Lower leg skin (tissue), 4 donors: ENCODE measurements at places on chromosomes 1 and 21.
A peak's percentile ranks its signal among the peaks of the same experiment; 100 is the strongest.

DNA sequence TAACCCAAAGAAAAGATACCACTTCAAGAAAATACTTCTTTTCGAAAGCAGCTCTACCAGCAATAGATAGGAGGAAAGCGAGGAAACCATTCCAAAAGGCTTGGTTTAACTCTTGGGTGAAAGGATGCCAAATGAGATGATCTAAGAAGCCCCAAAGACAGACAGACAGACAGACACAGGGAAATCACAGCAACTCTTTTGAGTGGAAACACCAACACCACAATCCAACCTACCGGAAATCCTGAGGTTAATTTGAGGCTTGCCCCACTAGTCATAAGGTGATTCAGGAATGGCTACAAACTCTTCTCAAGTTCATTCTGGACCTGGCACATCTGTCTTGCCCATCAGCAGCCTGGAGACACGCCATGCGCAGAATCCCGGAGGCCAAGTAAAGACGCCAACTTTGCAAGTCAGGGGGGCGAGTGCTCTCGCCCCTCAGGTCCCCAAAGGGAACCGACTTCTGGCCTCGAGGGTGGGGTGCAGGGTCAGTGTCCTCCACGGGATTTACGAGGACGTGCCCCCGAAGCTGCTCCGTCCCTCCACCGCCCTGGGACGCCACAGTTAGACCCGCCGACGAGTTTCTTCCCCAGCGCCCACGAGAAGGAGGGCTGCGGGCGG is 778 bp downstream of the EVI5 start:
- peak; percentile 15 for DNase-seq

DNA sequence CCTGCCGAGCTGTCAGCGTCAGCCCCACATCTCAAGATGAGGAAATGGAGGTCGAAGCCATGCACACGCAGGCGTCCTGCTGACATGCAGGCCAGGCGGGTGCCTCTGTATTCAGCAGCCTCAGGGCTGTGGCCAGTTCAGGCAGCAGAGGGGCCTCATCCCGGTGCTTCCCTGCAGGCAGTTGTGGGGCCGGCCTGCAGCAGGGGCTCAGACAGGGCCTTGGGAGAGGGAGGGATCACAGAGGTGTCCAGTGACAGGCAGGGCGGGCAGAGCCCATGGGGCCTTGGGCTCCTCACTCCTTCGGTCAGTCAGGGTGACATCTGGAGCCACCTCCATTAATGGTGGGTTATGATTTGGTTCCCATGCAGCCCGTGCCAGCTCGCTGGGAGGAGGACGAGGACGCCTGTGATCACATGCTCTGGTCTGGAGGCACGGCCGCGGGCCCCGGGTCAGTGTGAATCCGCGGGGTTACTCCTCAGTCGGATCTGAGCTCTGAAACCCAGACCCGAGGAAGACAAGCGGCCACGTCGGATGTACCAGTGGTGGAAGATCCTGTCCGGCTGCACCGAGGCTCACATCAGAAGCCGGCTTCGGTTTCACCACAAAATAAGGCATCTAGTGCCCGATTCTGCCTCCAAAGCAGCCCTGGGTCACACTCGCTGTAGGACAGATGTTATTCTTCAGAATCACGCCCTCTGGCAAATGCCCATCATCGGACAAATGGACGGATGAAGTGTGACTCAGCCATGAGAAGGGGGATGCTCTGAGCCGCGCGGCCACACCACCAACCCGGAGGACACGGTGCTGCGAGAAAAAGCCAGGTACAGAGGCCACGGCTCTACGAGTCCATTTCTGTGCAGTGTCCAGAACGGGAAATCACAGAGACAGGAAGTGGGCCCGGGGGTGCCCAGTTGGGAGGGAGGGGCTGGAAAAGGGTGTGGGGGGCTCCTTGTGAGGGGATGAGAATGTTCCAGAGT is 33.4 kb downstream of the KRTAP10-1 start:
- no peak for DNase-seq

DNA sequence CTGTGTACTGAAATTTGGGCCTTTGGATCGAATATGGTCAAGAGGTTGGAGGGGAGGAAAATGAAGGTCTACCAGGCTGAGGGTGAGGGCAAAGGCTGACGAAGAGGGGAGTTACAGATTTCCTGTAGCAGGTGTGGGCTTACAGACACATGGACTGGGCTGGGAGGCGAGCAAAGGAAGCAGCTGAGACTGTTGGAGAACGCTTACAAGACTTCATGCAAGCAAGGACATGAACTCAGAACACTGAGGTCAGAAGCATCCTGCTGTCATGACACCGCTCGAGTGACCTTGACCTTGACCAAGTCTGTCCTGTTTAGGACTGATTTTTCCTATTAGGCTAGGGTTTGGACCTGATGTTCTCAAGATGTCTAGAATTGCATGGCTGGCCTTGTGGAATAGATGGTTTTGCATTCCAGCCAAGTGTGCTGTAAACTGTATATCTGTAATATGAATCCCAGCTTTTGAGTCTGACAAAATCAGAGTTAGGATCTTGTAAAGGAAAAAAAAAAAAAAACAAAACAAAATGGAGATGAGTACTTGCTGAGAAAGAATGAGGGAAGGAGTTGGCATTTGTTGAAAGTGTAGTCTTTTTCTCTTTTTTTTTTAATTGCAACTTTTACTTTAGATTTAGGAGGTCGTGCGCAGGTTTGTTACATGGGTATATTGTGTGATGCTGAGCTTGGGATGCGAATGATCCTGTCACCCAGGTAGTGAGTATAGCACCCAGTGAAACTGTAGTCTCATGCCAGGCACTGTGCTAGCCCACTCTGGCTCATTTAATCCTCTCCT is 5.8 kb downstream of the ELF3 start:
- DNase-seq = no peak

DNA sequence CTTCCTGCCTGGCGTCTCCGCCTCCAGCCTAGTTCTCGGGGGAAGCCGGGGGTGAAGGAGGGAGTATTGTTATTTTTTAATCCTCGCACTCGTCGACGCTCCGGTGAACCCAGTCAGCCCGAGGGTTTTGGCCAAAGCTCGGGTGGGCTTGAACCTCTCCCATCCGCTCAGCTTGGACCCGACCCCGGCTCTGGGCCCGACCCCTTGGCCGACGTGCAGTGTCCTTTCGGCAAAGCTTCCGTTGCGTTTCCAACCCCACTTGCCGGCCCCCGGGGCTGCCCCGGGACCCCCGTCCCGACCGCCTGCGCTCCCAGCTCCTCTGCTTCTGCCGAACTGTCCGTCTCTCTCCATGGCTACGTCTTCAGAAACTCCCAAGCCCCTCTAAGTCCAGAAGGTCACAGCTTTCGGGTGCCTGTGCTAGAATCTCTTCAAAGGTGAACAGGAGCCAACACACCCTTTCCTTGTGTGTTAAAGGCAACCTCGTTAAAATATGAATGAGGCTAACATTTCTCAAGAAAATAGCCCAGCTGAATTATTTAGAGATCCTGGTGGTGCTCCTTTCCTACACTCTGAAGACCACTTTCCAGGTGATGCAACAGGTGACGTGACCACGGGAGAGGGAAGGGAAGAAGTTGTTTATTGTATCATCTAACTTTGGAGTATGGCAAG is 647 bp downstream of the DESI2 start:
- DNase-seq = peak; percentile 35

- DNase-seq = no peak
Observed at GRCh38 chr1:25501235-25502058, 42.0 kb upstream of the LDLRAP1 start.

- no peak for DNase-seq
Observed at GRCh38 chr1:185656663-185657062, 77.5 kb upstream of the HMCN1 start.

GRCh38 chr21:44792702-44793591 is 8.7 kb downstream of the UBE2G2 start:
- no peak for DNase-seq

- DNase-seq = no peak
Observed at GRCh38 chr1:204146309-204146708, 5.5 kb downstream of the ETNK2 start.

- no peak for DNase-seq
Observed at GRCh38 chr1:232635778-232636356, 5.9 kb upstream of the SIPA1L2 start.

- no peak for DNase-seq
Observed at GRCh38 chr21:41707231-41707959, 59.5 kb downstream of the RIPK4 start.

GRCh38 chr1:36096500-36097432 is 8.1 kb downstream of the ADPRS start:
- DNase-seq = no peak

- no peak for DNase-seq
Observed at GRCh38 chr1:10838541-10838940, 42.1 kb upstream of the CASZ1 start.

GRCh38 chr1:94979656-94980581 is 53.0 kb upstream of the CNN3 start:
- DNase-seq = no peak
